Metanephros (tissue), 2 donors: ENCODE measurements at places on chromosomes 7 and 10. TPM values are rescaled to one million over a fixed set of nuclear protein-coding genes. Genes with fewer than 3 reads are reported as not detected.

The TRPV6 gene
- total RNA-seq, result 5.2 TPM

The RBM33 gene
- 58.4 TPM for total RNA-seq

The INMT gene
- total RNA-seq, result 9.5 TPM

The PTN gene
- total RNA-seq, result 73.8 TPM

The LRIT1 gene
- not detected for total RNA-seq

The SMO gene
- 75.1 TPM for total RNA-seq

The VIPR2 gene
- total RNA-seq, result 11.3 TPM

The CALCR gene
- 1.8 TPM for total RNA-seq

The PTTG1IP2 gene
- not detected for total RNA-seq

The PTPRZ1 gene
- 2.7 TPM for total RNA-seq

The GPRIN2 gene
- total RNA-seq, result 8.2 TPM

The WNT8B gene
- total RNA-seq, result 0.29 TPM

The BHLHA15 gene
- 0.41 TPM for total RNA-seq

The GNB2 gene
- total RNA-seq, result 209 TPM

The GDF2 gene
- not detected for total RNA-seq

The CHAT gene
- not detected for total RNA-seq

The CYP2C19 gene
- 0.18 TPM for total RNA-seq

The WDR86 gene
- 93.8 TPM for total RNA-seq

The SPAM1 gene
- not detected for total RNA-seq

The RAB19 gene
- total RNA-seq, result 4.7 TPM

The CNPY1 gene
- not detected for total RNA-seq

The H2BK1 gene
- total RNA-seq, result not detected

The C1QL3 gene
- total RNA-seq, result 0.12 TPM

The ENKUR gene
- 1.3 TPM for total RNA-seq

The HYCC1 gene
- 21.7 TPM for total RNA-seq

The FAM25A gene
- total RNA-seq, result not detected

The HKDC1 gene
- total RNA-seq, result 9.2 TPM

The LIPJ gene
- total RNA-seq, result 0.23 TPM

The ZCCHC24 gene
- total RNA-seq, result 22.8 TPM

The HOXA3 gene
- 77.4 TPM for total RNA-seq

The GJD4 gene
- not detected for total RNA-seq

The NKX2-3 gene
- total RNA-seq, result not detected

The CPEB3 gene
- total RNA-seq, result 4.8 TPM

The GCK gene
- 2.9 TPM for total RNA-seq

The FGL2 gene
- 97.6 TPM for total RNA-seq

The ANKRD16 gene
- total RNA-seq, result 16.5 TPM

The PDE1C gene
- 8.6 TPM for total RNA-seq

The C1GALT1 gene
- 30.9 TPM for total RNA-seq

The SP4 gene
- 17.0 TPM for total RNA-seq

The HTR5A gene
- not detected for total RNA-seq

The PIK3CG gene
- 6.7 TPM for total RNA-seq

The MSMB gene
- not detected for total RNA-seq

The MMD2 gene
- not detected for total RNA-seq

The AFAP1L2 gene
- total RNA-seq, result 41.6 TPM

The MORN4 gene
- 8.6 TPM for total RNA-seq

The ZEB1 gene
- 49.2 TPM for total RNA-seq

The ZFAND2A gene
- 23.1 TPM for total RNA-seq

The CDC14C gene
- total RNA-seq, result not detected

The RELN gene
- total RNA-seq, result 9.8 TPM
